ENCODE measurements at places on chromosomes 5 and 9. TPM values are rescaled to one million over a fixed set of nuclear protein-coding genes. Genes with fewer than 3 reads are reported as not detected.

LIX1 gene
- total RNA-seq, result not detected

BTNL8 gene
- not detected for total RNA-seq

TRPM3 gene
- total RNA-seq, result 8.8 TPM

CSNK1G3 gene
- 71.0 TPM for total RNA-seq

PLAC8L1 gene
- total RNA-seq, result not detected

PCAT7 gene
- total RNA-seq, result 0.09 TPM

DNAJC25 gene
- total RNA-seq, result 12.7 TPM

FOXD4L3 gene
- not detected for total RNA-seq

MYMK gene
- total RNA-seq, result not detected

NR5A1 gene
- total RNA-seq, result not detected

ADAMTS12 gene
- 13.0 TPM for total RNA-seq

Measured in fibroblast of the aortic adventitia (primary cell).